ENCODE measurements at places on chromosomes 4 and X. TPM values are rescaled to one million over a fixed set of nuclear protein-coding genes. Genes with fewer than 3 reads are reported as not detected.

Gene PSAPL1
- total RNA-seq: not detected

Gene EVC2
- total RNA-seq: 2.3 TPM

Gene GASK1B
- 0.07 TPM for total RNA-seq

Gene PNMA5
- not detected for total RNA-seq

Gene IQSEC2
- total RNA-seq: 1.6 TPM

Gene NSG1
- 208 TPM for total RNA-seq
